Activated T-helper 1 cell treated with anti-CD3 and anti-CD28 coated beads, Interleukin-12 subunit alpha, Interleukin-12 subunit beta, Interleukin-2, Interleukin-4 antibody, amounts not matched to agents 30 ng/mL and 10 ng/mL and 1 ng/mL, durations not matched to agents 14 hours and 24 hours and 36 hours (primary cell): ENCODE measurements at places on chromosomes 4 and X. TPM values are rescaled to one million over a fixed set of nuclear protein-coding genes. Genes with fewer than 3 reads are reported as not detected.

- H3K36me3 ChIP-seq: no peaks in the 10 kb centered on the region
- H3K27ac ChIP-seq: no peak overlapping the region
- DNase-seq: no peak
- H3K27me3 ChIP-seq: peaks cover 6% of the 10 kb centered on the region
- H3K4me1 ChIP-seq: no peaks in the 10 kb centered on the region
- H3K4me3 ChIP-seq: no peak overlapping the region
Measured at GRCh38 chr4:183875251-183875825, 29.8 kb upstream of the STOX2 start.

GRCh38 chr4:81965911-81966310 lies 407.9 kb downstream of the HNRNPD start:
- H3K36me3 ChIP-seq: no peaks in the 10 kb centered on the region
- peaks cover 4% of the 10 kb centered on the region for H3K27me3 ChIP-seq
- DNase-seq: no peak
- no peak overlapping the region for H3K4me3 ChIP-seq
- no peak overlapping the region for H3K27ac ChIP-seq
- no peaks in the 10 kb centered on the region for H3K4me1 ChIP-seq

DNA sequence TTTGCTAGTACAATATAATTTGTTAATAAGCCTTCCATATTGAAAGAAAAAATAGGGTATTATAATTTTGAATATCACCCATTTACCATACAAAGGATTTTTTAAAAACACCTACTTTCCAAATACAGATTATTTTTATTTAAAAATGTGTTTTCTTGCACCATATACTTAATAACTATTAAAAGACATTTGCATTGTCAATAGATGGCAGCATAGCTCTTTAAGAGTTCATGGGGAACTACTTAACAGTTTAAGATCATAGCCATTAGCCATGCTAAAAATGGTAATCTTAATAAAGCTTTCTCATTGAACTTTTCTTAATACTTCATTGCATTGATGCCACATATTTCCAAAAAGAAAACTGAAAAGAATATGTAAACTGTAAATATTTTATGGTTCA lies 1995.9 kb downstream of the C4orf33 start:
- DNase-seq: no peak
- H3K4me1 ChIP-seq: no peaks in the 10 kb centered on the region
- H3K36me3 ChIP-seq: no peaks in the 10 kb centered on the region
- no peak overlapping the region for H3K27ac ChIP-seq

DNA sequence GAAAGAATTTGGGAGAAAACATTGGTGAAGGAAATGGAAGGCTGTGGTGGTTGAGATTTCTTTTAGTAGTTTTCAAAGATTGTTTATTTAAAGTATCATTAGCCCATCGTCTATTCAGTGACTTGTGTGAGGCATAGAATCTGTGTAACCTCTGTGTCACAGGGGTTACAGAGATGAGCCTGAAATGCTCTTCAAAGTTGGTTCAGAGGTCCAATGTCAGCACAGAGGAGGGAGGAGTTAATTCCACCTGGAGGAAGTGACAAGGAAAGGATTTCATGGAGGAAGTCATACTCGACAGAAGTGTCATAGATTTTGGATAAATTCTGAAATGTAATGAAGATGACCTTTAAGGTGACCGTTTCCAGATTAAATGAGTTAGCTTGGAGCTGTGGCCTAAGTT lies 8.2 kb downstream of the MAOA start:
- H3K4me3 ChIP-seq: no peak overlapping the region
- H3K36me3 ChIP-seq: no peaks in the 10 kb centered on the region

Gene TNMD
- total RNA-seq: not detected in 2 replicates

DNA sequence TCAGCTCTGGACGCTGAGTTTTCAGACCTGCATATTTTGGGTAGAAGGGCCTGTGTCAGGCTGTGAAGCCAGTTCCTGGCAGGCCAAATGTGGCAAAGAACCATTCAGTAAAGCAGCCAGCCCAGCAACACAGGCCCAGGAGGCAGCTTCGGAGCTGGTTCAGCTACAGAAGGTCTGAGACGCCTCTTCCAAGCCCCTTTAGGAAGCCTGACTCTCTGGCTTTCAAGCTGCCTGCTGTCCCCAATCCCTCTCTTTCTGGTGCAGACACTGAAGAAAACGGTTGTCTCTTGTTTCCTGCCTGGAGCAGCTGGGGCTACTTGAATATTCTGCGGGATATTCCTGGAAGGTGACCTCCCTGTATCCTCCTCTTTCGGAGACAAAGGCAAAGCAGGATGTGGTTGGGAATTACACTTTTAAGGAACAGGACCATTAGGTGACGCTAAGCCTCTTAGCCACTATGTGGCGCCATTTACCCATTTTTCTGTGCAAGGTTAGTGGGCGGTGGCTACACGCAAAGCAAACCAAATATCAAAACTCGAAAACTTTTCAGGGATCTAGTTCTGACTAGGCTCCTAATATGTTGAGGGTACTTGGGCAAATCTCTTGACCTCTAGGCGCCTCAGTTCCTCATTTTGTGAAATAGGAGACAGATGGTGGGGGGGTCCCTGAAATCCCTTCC lies 47.2 kb upstream of the LAS1L start:
- no peaks in the 10 kb centered on the region for H3K36me3 ChIP-seq
- peak; percentile 27 for DNase-seq
- H3K27ac ChIP-seq: no peak overlapping the region
- no peaks in the 10 kb centered on the region for H3K27me3 ChIP-seq
- no peak overlapping the region for H3K4me3 ChIP-seq

GRCh38 chr4:182914357-182914756 lies 2.8 kb downstream of the DCTD start:
- H3K4me1 ChIP-seq: peaks cover 47% of the 10 kb centered on the region
- peaks cover 42% of the 10 kb centered on the region for H3K36me3 ChIP-seq
- no peaks in the 10 kb centered on the region for H3K27me3 ChIP-seq
- DNase-seq: no peak
- no peak overlapping the region for H3K27ac ChIP-seq
- H3K4me3 ChIP-seq: no peak overlapping the region

DNA sequence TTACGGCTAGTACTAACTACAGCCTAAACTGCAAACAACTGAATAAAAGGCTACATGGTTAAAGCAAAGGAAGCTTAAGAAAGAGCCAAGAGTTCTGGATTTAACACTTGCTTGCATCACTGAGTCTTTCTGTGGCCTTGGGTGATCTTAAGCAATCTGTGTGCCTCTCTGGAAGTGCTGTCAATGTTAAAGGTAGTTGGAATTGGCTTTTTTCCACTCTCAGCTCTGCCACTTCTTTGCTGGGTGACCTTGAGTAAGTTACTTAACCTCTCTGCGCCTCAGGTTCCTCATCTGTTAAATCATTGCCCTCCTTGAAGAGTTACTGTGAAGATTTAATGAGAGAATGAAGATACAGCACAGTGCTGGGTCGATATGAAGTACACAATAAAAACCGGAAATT lies 15.7 kb downstream of the SLC2A9 start:
- H3K36me3 ChIP-seq: no peaks in the 10 kb centered on the region
- DNase-seq: no peak
- H3K27me3 ChIP-seq: no peaks in the 10 kb centered on the region
- H3K27ac ChIP-seq: no peak overlapping the region
- no peak overlapping the region for H3K4me3 ChIP-seq

DNA sequence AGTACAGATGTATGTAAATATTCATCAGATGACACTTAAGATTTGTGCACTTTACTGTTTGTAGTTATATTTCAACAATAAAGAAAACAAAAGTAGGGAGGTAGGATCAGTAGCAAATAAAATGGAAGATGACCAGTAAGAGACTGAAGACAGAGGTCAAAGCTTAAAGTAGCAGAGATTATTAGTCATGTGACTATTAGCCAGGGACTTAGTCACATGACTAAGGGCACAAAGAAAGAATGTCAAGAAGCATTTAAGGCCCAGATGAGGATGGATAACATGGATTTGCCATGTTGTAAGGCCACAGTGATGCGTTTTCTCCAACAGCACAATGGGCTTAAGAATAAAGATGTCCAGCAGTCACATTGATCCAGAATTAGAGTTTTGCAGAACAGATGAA lies 479.6 kb downstream of the BCOR start:
- no peak overlapping the region for H3K27ac ChIP-seq
- H3K36me3 ChIP-seq: peaks cover 5% of the 10 kb centered on the region
- no peak for DNase-seq
- no peak overlapping the region for H3K4me3 ChIP-seq

Gene MAP7D2
- 0.39 TPM in 2 replicates for total RNA-seq

GRCh38 chr4:110197529-110198042 lies 829 bp downstream of the ELOVL6 start:
- peak overlapping the region; percentile 97 for H3K4me3 ChIP-seq
- DNase-seq: peak; percentile 30
- peaks cover 3% of the 10 kb centered on the region for H3K27me3 ChIP-seq
- H3K36me3 ChIP-seq: peaks cover 10% of the 10 kb centered on the region
- peaks cover 38% of the 10 kb centered on the region for H3K4me1 ChIP-seq
- peak overlapping the region; percentile 99 for H3K27ac ChIP-seq

GRCh38 chr4:88028946-88029345 lies 21.5 kb downstream of the PKD2 start:
- H3K36me3 ChIP-seq: peaks cover 33% of the 10 kb centered on the region
- H3K4me3 ChIP-seq: no peak overlapping the region
- no peak overlapping the region for H3K27ac ChIP-seq
- no peak for DNase-seq

DNA sequence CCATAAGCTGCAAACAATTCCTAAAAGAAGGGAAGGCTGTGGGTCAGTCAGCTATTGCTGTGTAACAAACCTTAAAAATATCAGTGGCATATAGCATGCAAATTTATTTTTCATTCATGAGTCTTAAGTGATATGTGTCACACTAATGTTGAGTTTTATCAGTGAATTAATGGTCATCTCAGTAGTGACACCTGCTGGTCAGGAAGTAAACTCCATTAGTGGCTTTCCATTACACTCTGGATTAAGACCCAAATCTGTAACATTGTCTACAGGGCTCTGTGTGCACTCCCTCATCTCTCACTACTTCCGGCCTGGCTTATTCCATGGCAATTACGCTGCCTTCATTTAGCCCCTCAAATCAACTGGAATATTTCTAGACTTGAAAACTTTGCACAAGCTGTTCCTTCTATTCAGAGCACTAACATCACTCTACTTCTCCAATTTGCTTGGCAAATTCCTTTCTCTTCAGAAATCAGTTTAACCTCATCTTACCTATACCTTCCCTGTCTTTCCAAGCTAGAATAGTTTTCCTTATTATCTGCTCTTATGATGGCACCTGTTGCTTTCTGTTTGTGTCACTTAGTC lies 217.3 kb upstream of the TAPT1 start:
- no peak overlapping the region for H3K4me3 ChIP-seq
- no peak for DNase-seq
- H3K36me3 ChIP-seq: no peaks in the 10 kb centered on the region
- no peak overlapping the region for H3K27ac ChIP-seq

GRCh38 chr4:2075171-2075986 lies 16.3 kb downstream of the NAT8L start:
- DNase-seq: no peak
- H3K4me1 ChIP-seq: no peaks in the 10 kb centered on the region
- H3K36me3 ChIP-seq: no peaks in the 10 kb centered on the region
- H3K4me3 ChIP-seq: no peak overlapping the region
- H3K27me3 ChIP-seq: no peaks in the 10 kb centered on the region
- H3K27ac ChIP-seq: no peak overlapping the region

Gene COL4A6
- not detected in 2 replicates for total RNA-seq

- H3K27me3 ChIP-seq: no peaks in the 10 kb centered on the region
- H3K4me3 ChIP-seq: no peak overlapping the region
- no peaks in the 10 kb centered on the region for H3K4me1 ChIP-seq
- H3K27ac ChIP-seq: no peak overlapping the region
- no peaks in the 10 kb centered on the region for H3K36me3 ChIP-seq
Measured at GRCh38 chr4:19187691-19188090, 1064.0 kb upstream of the SLIT2 start.
